ENCODE measurements at places on chromosomes 11 and 22. TPM values are rescaled to one million over a fixed set of nuclear protein-coding genes. Genes with fewer than 3 reads are reported as not detected.

The HEPN1 gene
- 0.92 TPM for polyA plus RNA-seq

The MPEG1 gene
- polyA plus RNA-seq: 23.1 TPM

The LINC01488 gene
- polyA plus RNA-seq: 0.04 TPM

DNA sequence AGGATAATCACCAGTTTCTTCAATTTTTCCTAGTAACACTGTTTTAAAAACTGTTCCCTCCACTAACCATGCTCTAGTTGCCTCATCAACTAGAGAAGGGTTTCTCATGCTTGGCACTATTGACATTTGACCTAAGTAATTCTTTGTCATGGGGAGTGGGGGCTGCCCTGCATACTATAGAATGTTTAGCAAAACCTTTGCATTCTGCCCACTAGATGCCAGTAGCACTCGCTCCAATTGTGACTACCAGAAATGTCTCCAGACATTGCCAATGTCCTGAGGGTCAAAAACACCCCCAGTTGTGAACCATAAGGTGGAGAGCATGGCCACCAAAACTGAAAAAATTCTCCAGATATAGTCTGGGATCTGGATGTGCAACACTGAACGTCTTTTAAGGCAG, 27.6 kb upstream of the BMAL1 start:
- no peak for DNase-seq

DNA sequence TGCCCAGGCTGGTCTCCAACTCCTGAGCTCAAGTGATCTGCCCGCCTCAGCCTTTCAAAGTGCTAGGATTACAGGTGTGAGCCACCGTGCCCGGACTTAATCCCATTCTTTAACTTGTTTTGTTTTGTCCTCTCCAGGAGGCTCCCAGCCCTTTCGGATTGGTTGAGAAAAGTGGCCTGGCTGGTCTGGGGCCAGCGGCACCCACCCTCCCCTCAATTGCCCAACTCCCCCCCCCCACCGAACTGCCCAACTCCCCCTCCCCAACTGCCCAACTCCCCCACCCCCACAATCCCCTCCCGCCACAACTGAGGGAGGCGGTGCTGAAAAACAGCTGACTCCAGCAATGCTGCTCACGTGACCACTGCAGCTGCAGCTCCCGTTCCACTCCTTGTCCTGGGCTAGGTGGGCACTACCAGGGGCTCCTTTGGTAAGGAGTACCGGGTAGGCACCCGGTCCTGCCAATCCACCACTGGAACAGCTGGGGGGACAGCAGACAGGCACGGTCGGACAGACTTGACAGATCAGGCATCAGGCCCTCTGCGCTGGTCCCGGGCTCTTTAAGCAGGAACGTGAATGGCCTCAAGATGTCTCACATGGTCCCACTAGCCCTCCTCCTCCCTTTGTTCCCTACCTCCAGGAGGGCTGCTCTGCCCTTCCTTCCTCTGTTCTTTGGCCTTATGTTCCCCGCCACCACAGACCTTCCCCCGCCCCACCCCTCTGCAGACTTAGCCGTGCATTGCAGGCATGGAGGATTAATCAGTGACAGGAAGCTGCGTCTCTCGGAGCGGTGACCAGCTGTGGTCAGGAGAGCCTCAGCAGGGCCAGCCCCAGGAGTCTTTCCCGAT, at the start of gene TCN2:
Gene TCN2, plus strand, starts transcription at position 720 of the 845 bp plus-strand sequence. CDS start 158 bp downstream, outside the sequence.
- peak; percentile 64 for DNase-seq

DNA sequence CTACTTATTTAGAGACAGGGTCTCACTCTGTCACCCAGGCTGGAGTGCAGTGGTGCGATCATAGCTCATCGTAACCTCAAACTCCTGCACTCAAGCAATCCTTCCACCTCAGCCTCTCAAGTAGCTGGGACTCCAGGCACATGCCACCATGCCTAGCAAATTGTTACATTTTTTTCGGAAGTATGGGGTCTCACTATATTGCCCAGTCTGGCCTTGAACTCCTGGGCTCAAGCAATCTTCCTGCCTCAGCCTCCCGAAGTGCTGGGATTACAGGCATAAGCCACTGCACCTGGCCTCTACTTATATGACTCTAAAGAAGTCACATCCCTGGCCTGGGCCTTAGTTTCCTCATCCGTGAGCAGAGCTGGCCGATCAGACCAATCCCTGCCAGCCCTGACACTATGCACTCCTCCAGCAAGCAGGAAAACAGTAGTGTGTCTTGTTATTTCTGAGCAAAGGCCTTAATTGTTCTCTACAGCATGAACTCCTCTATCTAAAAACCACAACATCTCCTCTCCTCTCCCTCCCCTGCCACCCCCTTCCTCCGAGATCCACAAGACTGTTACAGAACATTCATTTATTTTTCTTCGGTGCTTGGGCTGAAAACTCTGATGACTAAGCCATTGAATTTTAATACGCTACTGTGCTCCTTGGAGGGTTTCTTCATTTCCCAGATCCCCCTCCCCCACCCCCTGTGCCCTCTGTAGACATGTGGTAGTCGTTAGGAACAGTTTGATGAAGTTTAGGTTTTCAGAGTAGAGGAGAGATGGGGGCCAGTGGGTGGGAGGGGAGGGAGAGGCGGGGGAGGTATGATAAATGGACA, 91.5 kb downstream of the ABTB2 start:
- DNase-seq: no peak

DNA sequence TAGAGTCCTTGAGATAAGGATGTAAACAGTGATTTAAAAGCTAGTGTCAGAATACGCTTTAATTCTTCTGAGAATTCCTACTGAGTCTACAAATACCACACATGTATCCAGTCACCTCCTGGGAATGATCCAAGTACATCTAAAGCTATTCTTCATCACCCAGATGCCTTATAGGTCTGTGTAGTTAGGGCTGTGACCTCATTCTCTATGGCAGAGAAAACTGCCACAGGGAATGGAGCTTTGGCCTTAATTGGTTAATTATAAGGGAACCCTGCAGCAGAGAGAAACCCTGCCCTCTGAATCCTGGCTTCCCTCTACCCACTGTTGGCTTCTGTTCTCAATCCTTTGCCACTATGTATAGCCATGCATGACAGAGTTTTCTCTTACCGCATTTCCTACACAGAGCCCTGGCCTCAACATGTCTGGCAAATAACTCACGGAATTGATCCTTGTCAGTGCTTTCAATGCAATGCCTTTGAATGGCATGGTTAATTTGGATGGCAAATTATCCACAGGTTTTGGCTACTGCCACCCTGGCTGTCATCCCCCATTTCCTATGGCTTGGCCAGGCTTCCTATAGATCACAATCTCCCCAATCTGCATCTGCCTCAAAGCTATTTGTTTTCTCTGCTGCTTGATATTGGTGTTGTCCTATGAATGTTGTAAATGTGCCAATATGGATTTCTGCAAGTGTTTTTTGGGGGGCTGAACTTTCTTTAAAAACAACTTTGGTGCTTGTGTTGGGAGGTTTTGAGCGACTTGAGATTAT, 2.9 kb downstream of the DIXDC1 start:
- DNase-seq: no peak

DNA sequence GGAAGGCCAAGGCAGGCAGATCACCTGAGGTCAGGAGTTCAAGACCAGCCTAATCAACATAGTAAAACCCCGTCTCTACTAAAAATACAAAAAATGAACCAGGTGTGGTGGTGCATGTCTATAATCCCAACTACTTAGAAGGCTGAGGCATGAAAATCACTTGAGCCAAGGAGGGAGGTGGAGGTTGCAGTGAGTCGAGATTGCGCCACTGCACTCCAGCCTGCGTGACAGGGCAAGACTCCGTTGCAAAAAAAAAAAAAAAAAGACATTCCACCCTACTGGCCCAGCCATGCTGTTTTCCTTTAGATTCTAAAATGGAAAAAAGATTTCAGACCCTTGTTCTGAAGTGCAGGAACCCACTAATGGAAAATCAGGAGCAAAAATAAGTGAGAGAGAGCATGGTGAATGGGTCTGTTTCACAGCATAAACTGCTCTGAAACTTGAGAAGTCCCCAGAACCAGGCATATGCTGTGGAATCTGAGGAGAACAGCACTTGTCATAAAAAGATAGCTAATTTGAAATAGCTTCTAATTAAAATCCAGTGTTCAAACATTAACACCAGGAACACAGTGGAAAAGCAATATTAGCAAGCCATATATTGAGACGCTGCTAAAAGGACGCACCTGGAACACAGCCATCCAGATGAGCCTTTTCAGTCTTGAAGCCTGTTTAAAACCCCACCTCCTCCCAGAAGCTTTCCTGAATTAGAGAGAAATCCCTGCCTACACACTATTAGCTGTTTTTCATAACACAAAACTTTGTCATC, 66.3 kb upstream of the CHRM4 start:
- no peak for DNase-seq

DNA sequence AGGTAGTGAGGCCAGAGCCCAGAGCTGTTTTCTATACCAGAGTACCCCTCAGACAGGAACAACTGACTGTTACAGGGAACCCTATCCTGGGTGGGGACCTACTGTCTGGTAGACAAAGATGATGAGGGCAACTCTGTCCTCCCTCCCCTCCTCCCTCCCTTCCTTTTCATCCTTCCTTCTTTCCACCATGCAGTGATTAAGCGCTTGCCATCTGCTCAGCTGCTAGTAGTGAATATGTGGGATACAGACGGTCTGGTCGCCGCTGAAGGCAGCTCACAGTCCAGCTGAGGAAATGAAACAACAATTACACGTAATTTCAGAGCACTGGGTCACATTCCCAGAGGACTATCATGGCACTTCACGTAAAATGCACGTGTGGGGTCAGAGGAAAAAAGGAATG, 597.1 kb downstream of the BUD13 start:
- no peak for DNase-seq

GRCh38 chr22:44671742-44672141, 30.3 kb upstream of the PRR5 start:
- DNase-seq: no peak

DNA sequence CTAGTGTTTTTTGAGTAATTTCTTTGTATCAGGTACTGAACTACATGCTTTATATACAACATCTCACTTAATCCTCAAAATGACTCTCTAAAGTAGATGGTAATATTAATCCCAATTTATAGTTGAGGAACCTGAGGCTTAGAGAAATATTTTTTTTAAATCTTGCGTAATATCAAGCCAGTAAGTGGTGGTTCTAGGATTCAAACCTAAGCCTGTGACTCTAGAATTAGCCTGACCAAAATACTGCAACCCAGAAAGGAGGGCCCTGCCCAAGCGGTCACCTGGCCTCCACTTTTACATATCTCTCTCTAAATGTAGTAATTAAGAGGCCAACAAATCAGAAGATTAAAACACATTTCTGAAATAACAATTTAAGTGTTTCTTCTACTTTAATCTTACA, 28.6 kb downstream of the SLC36A4 start:
- no peak for DNase-seq

DNA sequence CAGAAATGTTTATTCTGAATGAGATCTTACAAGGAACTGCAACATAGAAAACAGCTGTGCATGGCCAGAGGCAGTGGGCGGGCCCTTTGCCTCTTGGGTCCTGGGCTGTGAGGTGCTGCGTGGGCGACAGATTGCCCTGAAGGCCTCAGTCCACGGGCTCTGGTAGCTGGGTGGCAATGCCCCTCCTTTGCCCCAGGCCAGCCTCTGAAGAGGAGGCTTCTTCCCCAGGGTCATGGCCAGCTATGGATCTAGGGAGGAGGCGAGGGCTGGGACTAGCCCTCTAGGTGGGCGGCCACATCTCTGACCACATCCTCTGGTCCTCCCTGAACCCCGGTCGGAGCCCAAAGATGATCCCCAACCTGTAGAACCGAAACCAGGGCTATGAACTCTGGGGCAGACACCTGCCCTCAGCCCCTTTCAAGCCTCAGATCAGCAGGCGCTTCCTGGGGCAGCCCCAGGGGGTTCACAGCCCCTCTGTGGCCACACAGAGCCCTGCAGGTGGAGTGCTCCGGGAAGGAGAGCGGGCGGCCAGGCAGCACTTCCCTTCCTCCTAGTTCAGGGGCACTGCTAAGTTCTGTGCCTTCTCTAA, 6.6 kb upstream of the CDC42BPG start:
- DNase-seq: no peak

The SPTBN2 gene
- 52.9 TPM for polyA plus RNA-seq

GRCh38 chr11:36347384-36347906, 51.4 kb downstream of the PRR5L start:
- no peak for DNase-seq

GRCh38 chr11:31422703-31423102, 53.0 kb downstream of the DNAJC24 start:
- DNase-seq: no peak

- no peak for DNase-seq
Measured at GRCh38 chr11:134511255-134511654, 99.2 kb upstream of the B3GAT1 start.

DNA sequence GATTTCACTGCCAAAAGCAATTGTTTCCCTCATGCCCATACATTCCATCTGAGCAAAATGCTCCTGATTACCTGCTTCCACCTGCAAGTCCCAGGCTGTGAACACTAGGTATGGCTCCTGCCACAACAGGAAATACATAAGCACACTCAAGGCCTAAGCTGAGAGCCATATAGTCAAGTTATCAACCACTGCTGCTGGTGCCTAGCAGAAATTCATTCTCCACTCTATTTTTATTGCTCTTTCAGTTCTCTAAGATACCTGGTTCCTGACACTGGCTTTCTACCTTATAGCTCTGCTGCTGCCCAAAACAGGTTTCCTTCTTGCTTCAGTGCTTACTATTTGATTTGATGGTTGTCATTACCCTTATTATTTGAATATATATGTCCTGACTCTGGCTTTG, 31.6 kb downstream of the SLC36A4 start:
- DNase-seq: no peak

DNA sequence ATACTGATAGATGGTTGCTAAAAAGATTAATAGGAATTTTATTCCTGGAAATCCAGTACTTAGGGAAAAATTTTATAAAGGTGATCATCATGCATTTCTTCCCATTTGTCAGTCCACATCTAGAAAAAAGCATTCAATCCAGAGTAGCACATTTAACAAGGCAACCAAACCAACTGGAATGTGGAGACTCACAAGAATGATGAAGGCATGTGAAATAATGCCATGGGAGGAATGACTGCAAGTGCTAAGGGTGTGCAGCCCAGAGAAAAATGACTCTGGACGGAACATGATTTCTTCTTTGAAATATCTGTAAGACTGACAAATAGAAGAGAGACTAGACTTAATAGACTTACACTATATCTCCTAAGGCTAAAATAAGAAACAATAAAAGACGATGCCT, 33.8 kb downstream of the BLID start:
- DNase-seq: no peak

DNA sequence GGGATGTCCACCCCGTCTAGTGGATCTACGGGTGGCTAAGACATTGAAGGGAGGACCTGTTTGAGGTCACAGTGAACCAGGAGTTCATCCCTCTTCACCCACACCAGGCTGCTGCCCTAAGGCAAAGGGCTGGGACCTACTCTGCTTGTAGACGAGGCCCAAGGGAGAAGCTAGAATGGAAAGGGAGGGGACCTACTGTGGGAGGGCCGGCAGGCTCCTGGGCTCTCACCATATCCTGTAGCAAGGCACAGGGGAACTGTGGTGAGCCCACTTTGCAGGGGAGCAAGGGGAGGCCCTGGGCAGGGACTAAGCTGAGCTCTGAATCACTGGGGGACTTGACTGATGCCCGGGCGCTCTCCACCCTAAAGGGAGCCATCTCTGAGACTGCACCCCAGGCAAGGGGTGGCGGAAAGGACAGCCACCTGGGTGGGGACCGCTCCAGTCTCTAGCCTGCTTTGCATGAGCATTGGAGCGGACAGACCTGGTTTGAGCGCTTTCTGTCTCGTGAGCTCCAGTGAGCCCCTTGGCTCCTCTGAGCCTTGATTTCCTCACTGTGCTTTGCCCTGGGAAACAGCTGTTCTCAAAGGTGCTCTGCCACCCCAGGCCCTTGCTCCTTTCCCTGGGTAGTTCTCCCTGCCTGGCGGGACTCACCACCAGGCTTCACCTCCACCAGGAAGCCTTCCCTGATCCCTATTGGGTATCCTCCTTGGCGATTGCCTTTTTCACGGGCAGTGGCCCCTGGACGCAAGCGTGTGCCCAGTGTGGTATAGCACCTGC, 24.2 kb downstream of the PARVG start:
- no peak for DNase-seq

Measured in left renal pelvis (tissue), 4 donors.